ENCODE measurements at places on chromosomes 1 and 21.
A peak's percentile ranks its signal among the peaks of the same experiment; 100 is the strongest.

DNA sequence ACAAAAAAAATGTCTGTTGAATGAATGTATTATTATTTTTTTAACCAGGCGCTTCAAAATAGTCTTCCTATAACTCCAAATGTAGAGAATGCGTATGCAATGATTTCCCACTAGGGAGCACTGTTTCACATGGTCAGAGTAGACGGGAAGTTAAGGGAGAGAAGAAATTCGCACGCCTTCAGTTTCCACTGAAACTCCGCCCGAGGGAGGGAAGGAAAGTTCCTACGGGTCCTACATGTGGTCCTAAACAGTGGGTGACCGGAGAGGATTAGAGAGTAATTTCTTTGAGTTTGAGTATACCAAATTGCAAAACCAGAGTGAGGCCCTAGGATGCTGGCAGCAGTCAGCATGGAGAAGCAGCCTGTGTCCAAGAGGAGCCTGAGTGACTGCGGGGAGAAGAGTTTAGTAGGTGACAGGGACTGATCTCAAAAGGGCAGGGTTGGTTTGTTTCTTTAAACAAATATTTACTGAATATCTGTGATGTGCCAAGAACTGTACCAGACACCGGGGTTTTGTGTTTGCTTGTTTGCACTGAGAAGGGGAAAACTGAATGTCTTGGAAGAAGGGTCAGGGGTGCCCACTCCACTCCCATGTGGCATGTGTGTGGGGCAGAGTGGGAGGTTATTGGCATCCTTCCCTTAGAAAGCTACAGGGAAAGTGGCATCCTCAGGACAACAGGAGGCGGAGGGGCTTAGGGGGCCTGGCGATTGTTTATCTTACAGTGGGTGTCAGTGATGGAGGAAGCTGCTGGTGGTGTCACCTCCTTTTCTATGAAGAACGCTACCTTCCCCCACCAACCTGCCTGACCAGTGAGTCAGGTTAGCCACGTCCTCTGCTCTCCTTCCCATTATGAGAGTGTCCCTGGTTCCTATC is 22.8 kb downstream of the RNU5D-1 start:
- peak; percentile 76 for DNase-seq

- no peak for DNase-seq
Observed at GRCh38 chr1:234746798-234747196, 136.8 kb upstream of the IRF2BP2 start.

DNA sequence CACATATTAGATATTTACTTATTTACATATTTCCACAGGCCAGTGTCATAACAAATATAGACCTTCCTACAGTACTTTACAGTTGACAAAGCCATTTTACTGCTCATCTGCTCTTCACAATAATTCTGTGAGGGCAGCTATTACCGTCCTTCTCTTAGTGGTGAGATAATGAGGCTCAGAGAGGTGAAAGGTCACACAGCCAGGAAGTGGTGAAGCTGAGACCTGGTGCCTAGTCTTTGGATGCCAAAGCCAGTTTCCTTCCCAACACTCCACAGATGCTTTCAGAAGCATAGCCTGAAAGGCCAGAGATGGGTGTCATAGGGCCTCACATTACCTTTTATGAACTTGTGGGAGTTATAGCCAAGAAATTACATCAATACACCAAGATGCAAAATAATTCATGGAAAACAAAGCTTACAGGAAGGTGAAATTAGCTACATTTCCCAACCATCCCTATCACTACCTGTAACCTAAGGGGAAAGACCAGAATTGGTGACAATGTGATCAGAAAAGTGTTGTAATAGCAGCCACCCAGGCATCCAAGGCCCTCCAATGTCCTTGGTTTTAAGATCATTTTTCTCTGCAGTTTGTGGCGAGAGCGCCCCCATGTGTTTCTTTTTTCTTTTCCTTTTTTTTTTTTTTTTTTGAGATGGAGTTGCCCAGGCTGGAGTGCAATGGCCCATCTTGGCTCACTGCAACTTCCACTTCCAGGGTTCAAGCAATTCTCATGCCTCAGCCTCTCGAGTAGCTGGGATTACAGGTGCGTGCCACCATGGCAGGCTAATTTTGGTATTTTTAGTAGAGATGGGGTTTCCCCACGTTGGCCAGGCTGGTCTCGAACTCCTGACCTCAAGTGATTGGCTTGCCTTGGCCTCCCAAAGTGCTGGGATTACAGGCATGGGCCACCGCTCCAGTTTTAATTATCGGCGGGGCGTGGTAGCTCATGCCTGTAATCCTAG is 26.5 kb upstream of the RPL11 start:
- DNase-seq, result peak; percentile 60

DNA sequence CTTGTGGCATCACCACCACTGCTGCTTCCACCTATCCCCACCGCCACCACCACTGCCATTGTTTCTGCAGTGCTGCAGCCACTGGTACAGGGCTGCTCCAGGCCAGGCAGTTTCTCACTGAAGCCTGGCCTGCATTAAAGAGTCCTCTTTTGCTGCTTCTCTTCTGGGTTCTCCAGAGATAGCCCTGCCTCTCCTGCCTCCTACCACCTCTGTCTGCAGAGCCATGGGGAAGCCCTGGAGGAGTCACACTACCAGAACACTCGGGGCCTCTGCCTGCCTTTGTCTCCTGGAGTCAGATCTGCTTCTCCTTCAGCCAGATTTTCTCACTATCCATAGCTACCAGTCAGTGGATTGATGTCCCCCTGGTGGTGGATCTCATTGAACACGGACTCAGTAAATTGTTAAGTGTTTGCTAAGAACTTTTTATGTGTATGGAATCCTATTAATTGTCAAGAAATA is 37.7 kb upstream of the DDAH1 start:
- DNase-seq, result peak; percentile 93

DNA sequence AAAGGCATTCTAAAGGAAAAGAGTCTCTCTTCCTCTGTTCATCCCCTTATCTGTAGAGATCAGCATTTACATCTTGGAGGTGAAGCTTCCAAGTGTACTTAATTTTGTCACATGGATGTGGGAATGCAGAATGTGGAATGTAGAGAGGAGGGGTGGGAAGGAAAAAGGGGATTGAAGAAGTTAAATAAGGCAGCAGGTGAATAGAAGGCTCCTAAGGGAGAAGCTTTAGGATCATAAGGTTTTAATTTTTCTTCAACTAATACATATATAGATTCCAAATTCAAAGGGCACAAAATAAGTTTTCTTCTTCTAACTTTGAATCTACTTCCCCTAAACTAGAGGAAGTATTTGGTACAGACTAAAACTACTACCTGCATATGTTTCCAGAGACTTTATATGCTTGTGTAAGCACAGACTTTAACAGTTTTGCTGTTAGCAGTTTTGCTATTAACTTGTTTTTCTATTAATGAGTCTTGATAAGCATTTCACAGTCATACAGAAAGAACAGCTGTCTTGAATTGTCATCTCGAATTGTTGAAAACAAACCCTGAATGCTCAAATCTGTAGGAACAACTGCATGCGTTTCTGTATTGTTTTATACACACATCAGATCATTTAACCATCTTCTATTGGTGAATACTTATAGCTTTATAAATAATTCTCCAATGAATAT is 12.7 kb downstream of the TENT5C start:
- no peak for DNase-seq

GRCh38 chr21:41168391-41169257 is 664 bp downstream of the BACE2 start:
- peak; percentile 51 for DNase-seq

- no peak for DNase-seq
Observed at GRCh38 chr1:89104687-89105086, 21.2 kb downstream of the GBP2 start.

DNA sequence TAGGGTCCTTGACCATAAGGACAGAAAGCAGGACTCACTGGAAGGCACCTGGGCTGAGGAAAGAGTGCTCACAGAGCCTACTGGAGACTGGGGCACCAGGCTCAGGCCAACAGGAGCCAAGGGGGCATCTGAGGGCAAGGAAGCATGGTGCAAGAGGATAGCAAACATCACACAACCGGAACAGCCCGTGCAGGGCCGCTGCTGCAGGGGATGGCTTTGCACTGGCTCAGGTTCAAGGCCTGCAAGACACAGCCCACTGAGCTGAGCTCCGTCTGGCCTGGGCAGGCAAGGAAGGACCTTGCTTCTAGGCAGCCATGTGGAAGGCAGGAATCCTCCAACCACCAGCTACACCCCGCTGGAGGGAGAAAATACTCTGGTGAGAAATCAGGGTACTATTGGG is 59.8 kb upstream of the KIF26B start:
- no peak for DNase-seq

Measured in choroid plexus epithelial cell (primary cell).